ENCODE measurements at places on chromosomes 3 and 15.

- DNase-seq, result no peak
These were observed 11.4 kb downstream of the CD86 start for GRCh38 chr3:122066331-122067213.

DNA sequence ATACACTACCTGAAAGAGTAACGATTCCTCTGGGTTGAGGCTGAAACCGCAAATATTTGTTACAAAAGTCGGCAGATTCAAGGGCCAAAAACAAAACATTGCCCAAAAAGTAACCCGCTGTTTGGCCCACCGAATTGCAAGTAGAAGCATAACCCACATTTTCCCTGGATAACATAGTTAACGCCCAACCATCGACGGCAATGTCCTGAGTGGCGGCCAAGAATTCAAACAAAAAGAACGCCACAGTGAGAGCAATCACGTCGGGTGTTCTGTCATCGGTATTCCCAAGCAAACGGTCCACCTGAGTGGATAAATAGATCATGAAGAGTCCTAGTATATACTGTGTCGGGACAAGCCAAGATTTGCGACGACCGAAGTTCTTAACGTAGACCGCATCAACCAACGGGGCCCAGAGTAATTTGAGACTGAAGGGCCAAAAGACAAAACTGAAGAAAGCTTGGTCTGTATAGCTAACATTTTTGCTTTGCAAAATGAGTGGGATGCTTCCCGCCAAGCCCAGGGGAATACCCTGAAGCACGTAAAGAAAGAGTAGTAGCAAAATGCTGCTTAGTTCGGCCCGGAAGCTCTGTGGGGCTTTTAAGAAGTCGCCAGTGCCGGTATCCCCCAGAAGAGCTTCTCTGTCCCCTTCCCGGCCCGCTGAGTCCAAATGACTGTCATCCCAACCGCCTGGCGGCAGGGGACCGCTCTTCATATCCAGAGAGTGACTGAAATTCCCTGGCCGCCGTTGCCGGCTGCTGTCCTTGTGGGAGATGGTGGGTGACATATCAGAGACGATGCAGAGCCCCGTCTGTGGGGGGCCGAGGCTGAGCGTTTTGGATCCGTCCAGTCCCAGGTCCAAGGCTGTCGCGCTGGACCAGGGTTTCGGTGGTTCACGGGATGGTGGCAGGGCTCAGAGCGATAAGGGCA, 750 bp downstream of the SLC33A1 start:
- no peak for DNase-seq

- no peak for DNase-seq
These were observed 26.6 kb upstream of the SYNPR start for GRCh38 chr3:63251499-63251898.

GRCh38 chr3:14429237-14429636, 26.8 kb downstream of the SLC6A6 start:
- DNase-seq, result no peak

Data from NCI-H1417 treated with DMSO at 0.1 percent for 48 hours (cell line).